ENCODE measurements at places on chromosomes 4 and X.

DNA sequence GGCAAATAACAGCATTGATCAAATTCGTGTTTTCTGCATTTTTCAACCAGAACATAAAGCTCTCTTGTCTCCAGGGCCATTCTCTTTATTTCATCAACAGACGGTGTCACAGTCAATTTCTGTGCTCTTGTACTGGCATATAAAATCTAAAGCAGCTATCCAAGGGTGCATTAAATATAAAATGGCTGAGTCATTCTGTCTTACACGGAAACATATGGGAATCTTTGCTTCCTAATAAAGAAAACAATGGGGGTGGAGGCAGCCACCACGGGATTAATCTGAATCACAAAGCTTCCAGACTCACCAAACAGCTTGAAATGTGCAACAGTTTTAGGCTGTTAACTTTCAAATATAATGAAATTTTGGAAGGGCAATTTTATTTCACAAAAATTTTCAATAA lies 132.6 kb downstream of the IL15 start:
- peak; percentile 3 for DNase-seq

- peak; percentile 59 for DNase-seq
Observed at GRCh38 chr4:48173056-48173991, 39.3 kb upstream of the TXK start.

DNA sequence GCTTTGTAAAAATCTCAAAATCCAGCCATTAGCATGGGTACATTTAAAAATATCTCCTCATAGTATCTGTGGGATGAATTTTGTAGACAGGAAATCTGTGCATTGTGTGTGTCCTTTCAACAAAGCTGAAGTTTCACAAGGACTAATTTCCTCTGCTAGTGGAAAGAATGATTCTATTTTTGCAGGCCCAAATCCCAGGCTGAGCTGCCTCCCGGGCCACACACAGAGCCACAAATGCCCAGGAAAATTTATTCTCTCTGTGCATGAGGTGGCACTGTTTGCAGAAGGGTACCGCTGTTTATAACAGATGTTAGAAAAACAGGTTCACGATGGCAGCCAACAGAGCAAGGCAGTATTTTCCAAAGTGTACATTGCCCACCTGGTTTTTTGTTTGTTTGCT lies 11.0 kb upstream of the VCX3B start:
- DNase-seq, result no peak

GRCh38 chrX:74138943-74139342 lies 165.0 kb upstream of the ZCCHC13 start:
- DNase-seq, result no peak

GRCh38 chr4:148310756-148311155 lies 131.5 kb downstream of the NR3C2 start:
- DNase-seq, result no peak

- DNase-seq, result peak; percentile 28
Observed at GRCh38 chr4:1133033-1133432, 19.7 kb upstream of the RNF212 start.

- DNase-seq, result no peak
Observed at GRCh38 chrX:79573760-79574159, 206.6 kb upstream of the ITM2A start.

GRCh38 chrX:102966701-102967100 lies 29.6 kb downstream of the RAB40AL start:
- DNase-seq, result no peak

- DNase-seq, result no peak
Observed at GRCh38 chr4:66023061-66023460, 352.8 kb upstream of the EPHA5 start.
